Panc1 (cell line): ENCODE measurements at places on chromosomes 4 and X. TPM values are rescaled to one million over a fixed set of nuclear protein-coding genes. Genes with fewer than 3 reads are reported as not detected.
A peak's percentile ranks its signal among the peaks of the same experiment; 100 is the strongest.

The ADGRG2 gene
- 2.0 TPM for total RNA-seq

The BGN gene
- 2.9 TPM for total RNA-seq

DNA sequence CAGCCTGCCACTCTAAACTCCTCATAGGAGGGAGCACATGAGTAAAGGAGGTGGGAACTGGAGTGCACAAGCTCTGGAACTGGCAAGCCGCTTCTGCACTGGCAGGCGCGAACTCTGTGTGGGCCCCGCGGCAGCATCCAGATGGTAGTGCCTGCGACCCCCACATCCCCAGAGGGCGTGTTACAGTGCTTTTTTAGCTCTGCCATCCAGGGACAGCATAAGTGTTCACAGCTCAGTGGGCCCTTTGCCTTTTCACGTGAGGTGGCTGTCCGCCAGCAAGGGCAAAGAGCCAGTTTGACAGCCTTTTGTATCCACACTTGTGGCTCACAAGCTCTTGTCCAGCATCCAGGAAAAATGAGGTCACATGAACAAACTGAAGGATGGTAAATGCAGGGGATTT lies 581.6 kb upstream of the DIAPH2 start:
- no peak for DNase-seq

- peak; percentile 17 for DNase-seq
Observed at GRCh38 chr4:147340111-147340510, 140.8 kb upstream of the EDNRA start.

The HSFX1 gene
- 1.0 TPM for total RNA-seq

The HS3ST1 gene
- total RNA-seq, result 0.21 TPM
